ENCODE measurements at places on chromosomes 2 and 18.

GRCh38 chr18:58727776-58728500 lies 56.7 kb downstream of the MALT1 start:
- no peak for DNase-seq

GRCh38 chr2:207143215-207144172 lies 22.3 kb downstream of the KLF7 start:
- peak; percentile 78 for DNase-seq

GRCh38 chr18:58848685-58849084 lies 16.0 kb upstream of the ZNF532 start:
- no peak for DNase-seq

- DNase-seq = peak; percentile 57
Observed at GRCh38 chr2:9914384-9915065, 37.0 kb upstream of the GRHL1 start.

- DNase-seq = no peak
Observed at GRCh38 chr18:21894619-21895367, 154.2 kb downstream of the MIB1 start.

DNA sequence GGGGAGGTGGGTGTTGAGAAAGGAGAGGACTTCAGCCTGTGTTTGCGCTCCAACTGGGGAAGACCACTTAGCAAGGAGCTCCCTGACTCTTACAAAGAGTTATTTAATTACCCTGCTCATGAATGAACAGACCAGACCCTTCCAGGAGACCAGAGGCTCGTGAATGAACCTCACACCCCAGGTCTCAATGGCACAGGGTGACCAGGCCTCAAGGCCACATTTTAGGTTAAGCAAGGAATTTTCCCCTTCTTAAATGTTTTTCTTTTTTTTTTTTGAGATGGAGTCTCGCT lies 25.3 kb downstream of the SMAD7 start:
- DNase-seq = no peak

GRCh38 chr2:101111262-101111838 lies 39.8 kb downstream of the TBC1D8 start:
- DNase-seq = no peak

DNA sequence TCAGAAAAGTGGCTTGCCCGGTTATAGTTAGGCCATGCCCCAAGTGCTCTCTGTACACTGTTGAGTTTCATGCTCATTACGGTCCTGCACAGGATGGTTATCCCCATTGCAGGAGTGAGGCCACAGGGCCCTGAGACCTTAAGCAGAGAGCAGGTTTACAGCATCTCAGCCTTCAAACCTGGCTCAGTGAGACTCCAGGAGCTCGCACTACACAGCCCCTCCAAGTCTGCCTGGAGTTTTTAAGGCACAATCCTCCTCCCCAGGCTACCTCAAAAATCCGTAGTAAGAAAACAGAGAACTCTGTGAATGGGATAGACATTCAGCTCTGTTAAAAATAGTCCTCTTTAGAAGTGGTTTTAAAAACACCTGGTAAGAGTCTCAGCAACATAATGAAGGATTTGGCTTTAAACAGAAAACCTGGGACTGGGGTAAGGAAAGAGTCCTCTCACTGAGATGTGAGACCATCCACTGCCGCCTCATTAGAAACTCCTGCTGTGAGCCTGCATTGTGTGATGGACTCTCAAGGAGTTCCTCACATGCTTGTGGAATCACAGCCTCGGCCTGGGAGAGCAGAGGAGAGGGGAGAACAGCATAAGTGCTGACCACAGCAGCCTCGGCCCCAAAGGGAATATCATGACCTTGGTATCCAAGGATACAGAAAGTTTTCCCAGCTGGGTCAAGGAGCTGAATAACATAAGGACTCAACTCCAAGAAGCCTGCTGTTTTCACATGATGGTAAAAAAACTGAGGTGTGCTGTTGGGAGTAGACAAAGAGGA lies 214.8 kb downstream of the ATAD2B start:
- no peak for DNase-seq

DNA sequence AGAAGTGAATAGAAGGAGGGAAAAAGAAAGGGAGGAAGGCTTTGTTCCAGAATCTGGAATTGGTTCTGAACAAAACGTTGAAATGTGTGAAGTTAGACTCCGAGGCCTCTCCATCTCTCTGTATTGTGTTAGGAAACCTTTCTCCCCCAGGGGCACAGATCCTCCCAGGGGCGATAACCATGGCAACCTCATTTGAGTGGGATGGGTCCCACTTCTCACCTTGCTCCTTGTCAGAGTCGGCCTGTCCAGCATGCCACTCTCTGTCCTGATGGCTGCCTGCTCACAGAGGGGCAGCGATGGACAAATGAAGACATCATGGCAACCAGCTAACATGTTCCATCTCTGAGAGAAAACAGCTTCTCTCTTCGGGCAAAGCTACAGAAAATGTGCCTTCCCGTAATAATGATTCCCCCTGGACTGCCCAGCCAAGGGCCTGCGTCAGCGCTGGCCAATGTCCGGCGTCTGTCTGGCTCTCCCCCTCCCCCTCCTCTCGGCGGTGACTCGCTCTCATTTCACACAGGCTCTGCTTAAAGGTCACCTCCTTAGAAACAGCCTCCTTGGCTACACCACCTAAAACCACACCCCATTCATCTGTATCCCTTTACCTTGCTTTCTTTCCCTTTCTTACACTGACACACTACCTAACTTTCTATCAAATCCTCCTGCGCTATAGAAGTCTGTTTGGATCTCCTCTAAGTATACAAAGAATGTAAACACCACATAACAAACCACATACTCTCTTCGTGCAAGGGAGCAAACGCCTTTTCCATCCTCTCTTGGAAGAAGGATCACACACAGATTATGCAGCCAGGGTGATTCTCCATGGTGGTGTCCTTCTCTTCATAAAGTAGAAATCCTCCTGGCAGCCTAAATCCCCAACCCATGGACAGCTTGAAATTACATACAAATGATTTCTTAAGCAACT lies 32.1 kb upstream of the TTC39C start:
- no peak for DNase-seq

- no peak for DNase-seq
Observed at GRCh38 chr2:33458248-33458819, 18.1 kb upstream of the RASGRP3 start.

DNA sequence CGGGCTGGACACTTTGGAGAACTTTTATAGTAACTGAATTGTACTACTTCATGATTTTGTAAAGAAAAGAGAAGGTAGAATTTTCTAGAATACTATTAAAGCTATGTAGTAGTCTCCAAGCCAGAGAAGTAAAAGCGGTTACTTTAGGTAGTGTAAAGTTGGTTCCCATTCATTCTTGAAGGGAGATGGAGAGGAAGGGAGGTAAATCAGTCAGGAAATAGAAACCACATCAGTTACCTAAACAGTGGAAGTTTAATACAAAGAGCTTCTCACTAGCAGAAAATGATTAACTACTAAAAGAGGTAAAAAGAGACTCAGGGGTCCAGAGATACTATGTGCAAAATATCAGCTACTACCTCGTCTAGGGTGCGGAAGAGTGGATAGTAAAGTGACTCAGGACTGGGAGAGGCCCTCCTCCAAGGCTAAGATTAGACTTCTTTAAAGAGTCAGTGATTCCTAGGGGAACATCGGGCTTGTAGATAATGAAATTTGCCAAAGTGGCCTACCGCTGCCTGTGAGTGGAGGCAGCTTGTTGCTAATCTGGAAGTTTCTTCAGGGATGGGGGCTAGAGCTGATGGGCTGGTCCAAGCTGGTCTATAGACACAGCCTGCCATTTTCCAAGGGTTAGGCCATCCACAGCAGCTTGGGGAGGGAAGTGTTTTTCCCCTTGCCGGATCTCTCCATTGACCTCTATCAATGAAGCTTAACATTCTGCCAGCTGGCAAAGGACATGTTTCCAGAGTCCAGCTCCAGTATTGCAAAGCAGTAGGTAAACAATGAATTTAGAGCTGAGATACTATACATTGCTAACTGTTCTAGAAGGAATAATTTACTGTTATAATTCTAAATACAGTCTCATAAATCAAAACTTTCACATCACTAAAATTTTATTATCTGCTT lies 246.4 kb upstream of the BOD1L2 start:
- DNase-seq = no peak

- DNase-seq = no peak
Observed at GRCh38 chr2:149994057-149994728, 406.6 kb upstream of the MMADHC start.

GRCh38 chr2:43001055-43001378 lies 208.6 kb upstream of the HAAO start:
- DNase-seq = no peak

DNA sequence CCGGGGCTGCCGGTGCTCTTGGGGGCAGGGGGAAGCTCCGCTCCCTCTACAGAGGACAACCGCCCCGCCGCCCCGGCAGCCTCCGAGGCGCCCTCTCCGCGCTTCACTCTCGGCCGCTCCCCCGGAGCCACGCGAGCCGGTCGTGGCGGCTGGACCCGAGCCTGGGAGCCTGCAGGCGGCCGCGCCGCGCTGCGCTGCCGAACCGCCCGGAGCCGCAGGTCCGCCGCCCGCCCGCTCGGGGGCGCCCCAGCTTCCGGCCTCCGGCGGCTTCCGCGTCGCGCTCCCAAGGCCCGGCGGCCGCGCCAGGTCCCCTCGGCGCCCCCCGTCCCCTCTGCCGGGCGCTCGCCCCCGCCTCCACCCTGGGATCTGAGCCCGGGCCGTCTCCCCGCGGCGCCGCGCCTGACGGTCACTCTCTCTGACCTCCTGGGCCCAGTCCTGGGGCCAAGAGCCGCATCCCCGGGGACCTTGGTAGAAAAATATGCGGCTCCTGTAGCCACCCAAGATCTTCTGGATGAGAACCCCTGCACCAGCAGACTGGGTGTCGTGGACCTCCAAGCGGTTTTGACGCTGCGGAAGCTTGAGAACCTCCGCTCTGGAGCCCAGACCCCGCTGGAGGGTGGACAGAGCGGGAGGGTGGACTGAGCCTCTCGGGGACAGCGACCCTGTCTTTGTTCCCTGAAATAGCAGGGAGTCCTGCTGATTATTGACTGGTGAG lies 44.3 kb downstream of the SERTAD2 start:
- peak; percentile 62 for DNase-seq

GRCh38 chr2:193973781-193974180 lies 1683.2 kb upstream of the SLC39A10 start:
- DNase-seq = no peak

- DNase-seq = no peak
Observed at GRCh38 chr2:202038471-202039277, 5.0 kb downstream of the FZD7 start.

DNA sequence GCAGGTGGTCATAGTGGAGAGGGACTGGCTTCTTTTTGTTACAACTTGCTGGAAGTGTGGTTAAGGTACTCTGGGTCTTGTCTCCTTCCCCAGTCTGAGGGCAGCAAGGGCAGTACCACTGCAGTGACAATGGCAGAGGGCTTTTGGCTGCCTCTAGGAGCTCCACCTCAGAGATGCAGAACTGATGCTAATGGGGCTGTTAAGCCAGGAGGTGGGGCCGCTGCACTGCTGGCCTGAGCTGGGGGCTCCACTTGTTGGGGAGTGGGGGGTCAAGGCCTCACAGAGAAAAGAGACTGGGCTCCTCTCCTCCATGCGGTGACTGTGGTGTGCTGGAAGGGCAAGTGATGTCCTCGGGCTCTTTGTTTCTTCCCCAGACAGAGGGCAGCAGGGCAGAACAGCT lies 135.7 kb downstream of the DSEL start:
- no peak for DNase-seq

DNA sequence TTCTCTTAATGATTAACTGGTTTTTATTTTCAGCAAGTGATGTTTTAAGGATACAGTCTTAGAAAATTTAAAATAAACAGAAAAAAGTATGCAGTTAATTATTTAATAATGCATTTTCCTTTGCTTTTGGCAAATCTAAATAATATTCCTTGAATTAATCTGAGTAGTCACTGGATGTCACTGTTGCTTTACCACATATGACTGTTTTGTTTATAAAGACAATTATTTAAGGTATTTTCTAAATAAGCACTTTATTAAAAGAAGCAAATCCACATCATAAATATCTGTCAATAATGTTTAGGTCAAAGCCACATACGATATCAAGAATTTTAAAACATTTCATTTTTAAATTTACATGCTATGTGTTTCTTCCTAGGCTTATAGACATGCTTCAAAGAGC lies 40.6 kb upstream of the TFPI start:
- no peak for DNase-seq

GRCh38 chr18:59311631-59312030 lies 6.8 kb downstream of the CPLX4 start:
- DNase-seq = no peak

DNA sequence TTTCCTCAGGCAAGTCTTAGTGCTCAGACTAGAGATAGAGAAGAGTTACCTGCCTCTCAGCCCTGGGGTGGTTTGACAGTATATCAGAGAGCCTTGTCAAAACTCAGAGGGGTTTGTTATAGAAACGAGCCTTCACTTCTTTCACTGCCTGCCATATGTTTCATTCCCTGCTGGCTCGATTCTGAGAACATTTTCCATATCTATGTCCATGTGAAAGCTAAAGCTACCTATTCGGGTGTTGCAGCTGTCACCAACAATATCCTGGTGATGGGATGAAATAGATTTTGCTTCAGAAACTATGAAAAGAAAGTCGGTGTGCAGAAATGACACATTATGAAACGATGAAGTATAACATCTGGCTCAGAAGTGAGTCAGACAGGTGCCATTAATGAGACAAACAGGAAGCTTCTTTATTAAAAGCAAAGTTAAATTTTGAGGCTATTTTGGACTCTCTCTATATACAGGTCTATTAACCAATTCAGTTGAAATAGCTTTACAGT lies 56.1 kb upstream of the TANK start:
- DNase-seq = peak; percentile 35

GRCh38 chr2:37914340-37914739 lies 10.7 kb upstream of the RMDN2 start:
- no peak for DNase-seq

DNA sequence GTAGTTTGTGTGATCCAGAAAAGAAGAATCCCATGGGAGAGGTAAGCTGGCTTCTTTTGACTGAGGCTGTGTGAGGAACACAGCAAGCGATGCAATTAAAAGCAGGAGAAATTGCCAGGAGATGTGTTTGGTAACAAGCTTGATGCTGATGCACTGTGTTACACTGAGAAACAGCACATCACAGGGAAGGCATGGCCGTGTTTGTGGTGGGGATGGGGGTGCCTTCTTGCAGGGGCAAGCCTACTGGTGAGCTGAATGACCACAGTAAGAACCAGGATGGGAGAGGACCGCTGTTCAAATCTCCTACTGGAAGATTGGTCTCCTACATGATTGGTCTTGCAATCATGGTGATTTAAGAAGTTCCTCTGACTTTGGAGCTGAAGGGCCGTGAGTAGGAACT lies 477.7 kb upstream of the HS6ST1 start:
- no peak for DNase-seq

DNA sequence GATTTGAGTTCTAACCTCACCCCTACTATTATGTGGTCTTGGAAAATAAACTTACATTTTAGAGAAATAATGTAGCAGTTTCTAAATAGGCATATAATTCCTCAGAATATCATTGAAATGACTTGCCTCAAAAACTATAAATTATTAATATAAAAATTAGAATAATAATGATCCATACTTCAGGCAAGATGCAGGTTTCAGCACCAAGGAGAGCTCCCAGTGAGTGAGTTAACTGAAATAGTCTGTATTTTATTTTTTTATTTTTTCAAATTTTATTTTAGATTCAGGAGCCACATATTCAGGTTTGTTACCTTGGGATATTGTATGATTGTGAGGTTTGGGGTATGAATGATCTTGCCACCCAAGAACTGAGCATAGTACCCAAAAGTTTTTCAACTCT lies 472.2 kb upstream of the DCC start:
- peak; percentile 22 for DNase-seq

- DNase-seq = no peak
Observed at GRCh38 chr2:222410534-222410933, 13.8 kb upstream of the SGPP2 start.

- DNase-seq = no peak
Observed at GRCh38 chr2:240551288-240551687, 6.5 kb downstream of the ANKMY1 start.

Data from activated naive CD4-positive, alpha-beta T cell treated with anti-CD3 and anti-CD28 coated beads for 36 hours (primary cell).